ENCODE measurements at places on chromosomes 12 and 14.

GRCh38 chr12:79151956-79152355 lies 287.4 kb downstream of the SYT1 start:
- no peak for DNase-seq

DNA sequence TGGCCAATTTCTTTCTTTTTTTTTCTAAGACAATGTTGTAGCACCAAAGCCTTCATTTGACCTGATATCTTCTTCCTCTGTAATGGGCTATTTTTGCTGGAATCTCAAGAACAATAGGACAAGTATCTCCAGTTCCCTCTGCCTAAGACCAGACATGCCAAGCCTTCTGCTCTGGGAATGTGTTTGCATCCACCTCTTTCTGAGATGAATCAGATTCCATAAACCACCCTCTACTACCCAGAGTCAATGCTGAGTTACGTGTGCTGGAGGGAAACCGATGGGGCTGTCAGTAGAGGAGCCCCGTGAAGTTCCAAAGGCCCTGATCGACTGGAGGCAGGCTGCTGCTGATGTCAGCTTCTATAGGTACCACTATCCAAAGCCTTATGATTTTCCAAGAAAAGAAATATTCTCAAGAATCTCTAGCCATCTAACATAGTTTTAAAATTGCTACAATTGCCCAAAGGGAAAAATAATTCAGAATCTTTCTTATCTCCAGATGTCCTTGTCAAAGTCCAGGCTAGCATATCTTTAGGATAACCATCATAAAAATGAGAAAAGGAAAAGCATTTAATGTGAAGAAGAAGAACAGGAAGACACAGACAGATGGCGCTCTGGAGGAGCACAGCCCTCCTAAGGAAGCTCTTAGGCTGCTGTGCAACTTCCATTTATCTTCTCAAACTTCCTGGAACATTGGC lies 101.9 kb downstream of the SLC8A3 start:
- DNase-seq: no peak

DNA sequence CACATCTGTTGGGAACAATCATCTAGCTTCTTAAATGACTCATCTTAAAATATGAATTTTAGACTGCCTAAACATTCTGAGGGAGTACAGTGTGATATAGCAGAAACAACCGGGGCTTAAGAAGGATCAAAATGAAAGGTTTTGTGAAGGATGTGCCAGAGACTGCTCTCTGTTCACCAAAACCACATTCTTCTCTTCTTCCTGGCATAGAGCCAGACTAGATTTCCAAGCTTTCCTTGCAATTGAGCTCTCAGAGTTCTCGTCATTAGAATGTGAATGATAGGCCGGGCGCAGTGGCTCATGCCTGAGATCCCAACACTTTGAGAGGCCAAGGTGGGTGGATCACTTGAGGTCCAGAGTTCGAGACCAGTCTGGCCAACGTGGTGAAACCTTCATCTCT lies 94.5 kb downstream of the LRRIQ1 start:
- no peak for DNase-seq

- DNase-seq: no peak
These were observed 48.6 kb upstream of the PCNX1 start for GRCh38 chr14:70858641-70859040.

GRCh38 chr14:23160924-23161522 lies 22.4 kb downstream of the SLC7A8 start:
- DNase-seq: no peak

GRCh38 chr12:132588821-132589669 lies 21.3 kb downstream of the LRCOL1 start:
- DNase-seq: no peak

DNA sequence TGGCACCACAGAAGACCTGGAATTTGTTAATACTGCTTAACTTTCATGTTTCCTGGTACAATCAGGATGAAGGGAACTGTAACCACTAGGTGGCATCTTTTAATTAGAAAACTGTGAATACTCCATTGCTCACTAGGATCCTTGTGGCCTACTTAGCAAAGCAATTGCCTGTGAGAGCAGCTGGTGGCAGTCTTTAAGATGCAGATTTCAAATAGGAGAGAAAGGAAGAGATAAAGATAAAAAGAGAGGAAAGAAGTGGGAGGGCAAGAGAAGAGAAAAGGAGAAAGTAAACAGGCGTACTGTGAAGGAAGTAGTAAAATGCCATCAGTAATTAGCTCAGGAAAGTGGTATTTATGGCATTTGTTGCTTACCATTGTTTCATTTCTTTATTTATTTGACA lies 114.5 kb downstream of the RAD51B start:
- DNase-seq: peak; percentile 38

DNA sequence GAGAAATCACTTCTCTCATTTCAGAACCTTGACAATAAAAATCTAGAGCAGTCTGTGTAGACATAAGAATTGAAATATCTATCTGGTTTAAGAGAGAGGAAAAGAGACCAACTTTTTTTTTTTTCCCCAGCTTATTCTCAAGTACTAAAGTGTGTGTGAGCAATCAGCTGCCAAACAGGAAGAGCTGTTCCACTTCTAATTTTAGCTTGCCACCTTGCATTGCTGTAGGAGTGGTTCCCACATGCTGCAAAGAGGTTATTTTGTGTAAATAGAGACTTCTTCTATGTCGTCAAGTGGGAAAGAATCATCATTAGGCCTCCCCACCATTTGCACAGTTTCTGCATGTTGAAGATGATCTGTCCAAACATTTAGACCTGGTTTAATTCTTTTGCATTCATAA lies 142.6 kb downstream of the NPAS3 start:
- DNase-seq: no peak

- no peak for DNase-seq
These were observed 21.1 kb upstream of the SCARB1 start for GRCh38 chr12:124884587-124885438.

GRCh38 chr12:94140556-94140955 lies 7.8 kb upstream of the PLXNC1 start:
- no peak for DNase-seq

GRCh38 chr14:63981569-63981968 lies 128.8 kb downstream of the SYNE2 start:
- no peak for DNase-seq

- no peak for DNase-seq
These were observed 3.2 kb downstream of the USP44 start for GRCh38 chr12:95548056-95548538.

GRCh38 chr14:92589213-92589852 lies 75.8 kb downstream of the RIN3 start:
- no peak for DNase-seq

DNA sequence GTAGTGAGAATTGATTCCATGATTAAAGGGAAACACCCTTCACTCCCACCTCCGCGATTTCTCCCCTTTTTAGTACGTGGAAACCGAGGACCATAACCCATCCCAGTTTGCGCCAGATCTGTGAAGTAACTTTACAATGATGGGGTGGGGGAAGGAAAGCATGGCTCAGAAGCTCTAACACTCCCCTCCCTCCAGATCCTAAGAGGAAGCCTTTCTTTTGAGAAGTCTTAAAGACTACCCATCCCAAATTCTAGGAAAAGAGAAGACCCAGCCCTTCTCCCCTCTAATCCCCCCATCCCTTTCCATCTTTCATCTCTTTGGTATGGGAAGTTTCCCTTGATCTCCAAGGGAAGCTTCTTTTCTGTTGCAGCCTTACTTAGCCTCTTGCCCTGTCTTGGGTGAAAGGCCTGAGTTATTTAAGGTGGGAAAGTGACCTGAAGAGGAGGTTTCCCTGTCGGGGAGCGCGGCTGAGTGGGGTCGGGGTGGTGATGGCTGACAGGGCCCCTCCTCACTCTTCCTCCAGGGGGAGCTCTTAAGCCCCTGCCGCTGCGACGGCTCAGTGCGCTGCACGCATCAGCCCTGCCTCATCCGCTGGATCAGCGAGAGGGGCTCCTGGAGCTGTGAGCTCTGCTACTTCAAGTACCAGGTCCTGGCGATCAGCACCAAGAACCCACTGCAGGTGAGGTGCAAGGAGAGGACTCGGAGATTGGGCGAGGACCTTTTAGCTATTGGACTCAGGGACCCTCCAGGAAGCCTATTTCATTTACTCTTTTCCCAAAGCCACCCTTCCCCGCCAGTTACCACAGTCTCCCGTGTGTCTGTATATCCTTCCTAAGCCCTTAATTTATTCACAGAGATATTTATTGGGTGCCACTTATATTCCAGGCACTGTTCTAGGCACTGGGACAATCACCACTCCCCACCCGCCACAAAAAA lies 1.8 kb downstream of the MARCHF9 start:
- DNase-seq: no peak

DNA sequence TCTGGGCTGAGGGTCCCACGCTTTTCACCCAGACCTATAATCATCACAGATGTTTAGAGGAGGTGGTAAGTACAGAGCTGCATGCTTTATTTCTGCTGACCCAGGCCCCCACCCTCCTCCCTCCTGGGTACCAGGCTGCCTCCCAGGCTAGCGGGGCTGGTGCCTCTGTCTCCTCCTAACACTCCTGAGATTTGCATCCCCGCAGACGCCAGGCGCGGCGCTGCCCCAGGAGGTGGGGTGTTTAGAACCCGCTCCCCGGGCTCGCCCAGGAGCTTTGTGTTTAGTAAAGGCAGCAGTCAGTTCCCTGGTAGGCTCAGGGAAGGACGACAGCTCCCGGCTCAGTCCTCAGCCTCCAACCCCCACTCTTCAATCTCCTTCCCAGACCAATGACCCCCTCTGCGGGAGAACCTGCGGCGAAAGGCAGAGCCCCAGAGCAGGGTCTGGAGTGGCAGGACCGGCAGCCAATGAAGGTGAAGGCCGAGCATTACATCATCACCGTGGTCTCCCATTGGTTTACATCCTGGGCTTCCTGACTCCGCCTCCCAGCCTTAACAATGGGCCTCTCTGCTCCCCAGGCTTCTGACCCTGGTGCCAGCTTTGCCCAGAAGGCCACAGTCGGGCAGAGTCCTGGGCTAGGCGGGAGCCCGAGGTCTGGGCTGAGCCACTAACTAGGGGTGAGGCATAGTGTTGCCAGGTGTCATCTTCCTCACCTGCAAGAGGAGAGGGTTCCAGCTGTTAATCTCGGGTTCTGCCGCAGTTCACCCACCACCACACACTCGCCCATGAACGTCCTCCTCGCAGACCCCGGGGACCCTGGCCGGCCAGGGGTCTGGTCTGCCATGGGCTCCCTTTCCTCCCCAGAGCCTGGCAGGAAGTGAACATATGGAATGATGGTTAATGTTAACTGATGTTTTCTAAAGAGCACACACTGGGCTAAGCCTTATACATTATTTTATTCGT lies 57.5 kb downstream of the CALM1 start:
- DNase-seq: no peak

GRCh38 chr14:79057333-79057732 lies 887.2 kb downstream of the NRXN3 start:
- DNase-seq: no peak

DNA sequence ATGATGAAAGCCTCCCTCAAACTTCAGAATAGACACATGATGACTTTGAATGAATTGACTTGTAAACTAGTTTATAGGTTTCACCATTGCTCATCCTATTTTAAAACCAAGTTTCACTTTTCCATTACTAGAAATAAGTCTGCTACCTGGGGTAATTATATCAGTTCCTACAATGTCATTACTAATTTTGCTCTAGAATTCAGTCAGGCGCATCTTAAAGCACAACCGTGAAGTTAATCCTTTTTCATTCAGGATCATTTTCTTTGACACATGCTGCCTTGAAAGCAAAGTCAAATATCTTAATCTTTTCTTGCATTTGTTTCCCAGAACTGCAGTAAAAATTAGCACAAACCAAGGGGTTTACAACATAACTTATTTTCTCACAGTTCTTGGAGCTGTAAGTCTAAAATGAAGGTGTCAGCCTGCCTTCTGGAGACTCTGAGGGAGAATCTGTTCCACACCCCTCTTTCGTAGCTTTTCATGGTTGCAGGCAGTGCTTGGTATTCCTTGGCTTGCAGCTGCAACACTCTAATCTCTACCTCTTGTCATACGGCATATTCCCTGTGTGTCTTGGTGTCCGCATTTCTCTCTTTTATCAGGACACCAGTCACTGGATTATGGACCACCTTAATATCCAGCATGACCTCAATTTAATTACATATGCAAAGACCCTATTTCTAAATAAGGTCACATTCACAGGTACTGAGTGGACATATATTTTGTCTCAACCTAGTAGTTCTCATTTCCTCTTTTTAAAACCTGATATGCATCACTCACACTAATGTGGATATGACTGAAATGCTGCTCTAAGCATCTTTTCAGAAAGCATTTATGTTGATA lies 114.3 kb upstream of the PDZRN4 start:
- DNase-seq: no peak

GRCh38 chr14:67002994-67003753 lies 186.1 kb upstream of the GARIN2 start:
- no peak for DNase-seq

DNA sequence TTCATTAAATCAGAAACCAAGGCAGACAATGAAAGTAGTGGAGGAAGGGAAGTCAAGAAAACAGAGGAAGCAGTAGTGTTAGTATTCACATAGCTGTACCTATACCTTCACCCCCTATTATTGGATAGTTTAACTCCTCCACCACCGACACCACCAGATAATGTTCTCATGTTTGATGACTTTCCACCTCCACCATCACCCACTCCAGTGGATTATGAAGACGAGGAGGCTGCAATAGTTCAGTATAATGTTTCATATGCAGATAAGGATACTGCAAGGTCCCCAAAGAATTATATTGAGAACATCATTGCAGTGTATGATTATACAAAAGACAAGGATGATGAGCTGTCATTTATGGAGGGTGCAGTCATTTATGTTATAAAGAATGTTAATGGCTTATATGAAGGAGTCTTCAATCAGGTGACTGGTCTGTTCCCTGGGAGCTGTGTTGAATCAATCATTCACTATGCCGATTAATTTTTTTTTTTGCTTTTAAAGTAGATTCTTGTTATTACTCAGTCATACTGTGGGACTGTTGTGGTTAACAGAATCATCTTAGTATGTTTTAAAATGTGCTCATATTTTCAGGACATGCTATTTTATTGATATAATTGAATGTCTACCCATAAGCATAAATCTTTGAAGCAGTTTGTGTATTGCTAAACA lies 32.2 kb upstream of the KTN1 start:
- no peak for DNase-seq

DNA sequence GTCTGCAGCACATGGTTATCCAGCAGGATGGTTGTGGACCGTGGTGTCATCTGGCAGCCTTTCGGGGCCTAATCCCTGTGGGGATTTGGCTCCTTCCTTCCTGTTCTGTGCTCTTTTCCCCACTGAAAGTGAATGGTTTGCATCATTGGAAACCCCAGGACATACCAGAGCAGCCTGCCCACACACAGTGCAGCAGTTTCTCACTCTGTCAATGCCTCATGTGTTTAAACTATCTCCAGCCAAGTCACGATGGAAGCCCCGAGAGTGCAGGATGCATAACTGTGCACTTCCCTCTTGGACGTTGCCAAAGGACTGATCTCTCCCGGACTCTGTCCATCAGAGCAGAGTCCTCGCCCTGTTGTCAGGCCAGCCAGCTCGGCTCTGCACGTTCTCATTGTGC lies 29.0 kb upstream of the AMN start:
- no peak for DNase-seq

DNA sequence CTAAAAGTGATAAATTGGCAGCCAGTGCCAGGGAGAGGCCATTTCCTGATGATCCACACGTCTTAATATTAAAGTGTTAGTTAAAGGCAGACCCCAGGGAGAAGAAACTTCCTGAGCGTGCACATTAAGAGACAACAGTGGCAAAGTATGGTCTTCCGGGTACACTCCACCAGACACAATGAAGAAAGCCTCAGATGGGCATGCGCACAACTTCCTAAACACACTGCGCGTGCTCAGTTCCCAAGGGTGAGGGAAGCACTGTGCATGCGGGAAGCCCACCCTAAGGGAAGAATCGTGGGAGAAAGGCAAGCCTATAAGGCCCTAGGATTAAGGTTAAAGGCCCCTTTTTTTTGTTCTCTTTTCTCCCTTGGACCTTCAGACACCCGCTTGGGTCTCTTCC lies 140.7 kb upstream of the CDKN3 start:
- no peak for DNase-seq
